ENCODE measurements at places on chromosomes 7 and 10.

DNA sequence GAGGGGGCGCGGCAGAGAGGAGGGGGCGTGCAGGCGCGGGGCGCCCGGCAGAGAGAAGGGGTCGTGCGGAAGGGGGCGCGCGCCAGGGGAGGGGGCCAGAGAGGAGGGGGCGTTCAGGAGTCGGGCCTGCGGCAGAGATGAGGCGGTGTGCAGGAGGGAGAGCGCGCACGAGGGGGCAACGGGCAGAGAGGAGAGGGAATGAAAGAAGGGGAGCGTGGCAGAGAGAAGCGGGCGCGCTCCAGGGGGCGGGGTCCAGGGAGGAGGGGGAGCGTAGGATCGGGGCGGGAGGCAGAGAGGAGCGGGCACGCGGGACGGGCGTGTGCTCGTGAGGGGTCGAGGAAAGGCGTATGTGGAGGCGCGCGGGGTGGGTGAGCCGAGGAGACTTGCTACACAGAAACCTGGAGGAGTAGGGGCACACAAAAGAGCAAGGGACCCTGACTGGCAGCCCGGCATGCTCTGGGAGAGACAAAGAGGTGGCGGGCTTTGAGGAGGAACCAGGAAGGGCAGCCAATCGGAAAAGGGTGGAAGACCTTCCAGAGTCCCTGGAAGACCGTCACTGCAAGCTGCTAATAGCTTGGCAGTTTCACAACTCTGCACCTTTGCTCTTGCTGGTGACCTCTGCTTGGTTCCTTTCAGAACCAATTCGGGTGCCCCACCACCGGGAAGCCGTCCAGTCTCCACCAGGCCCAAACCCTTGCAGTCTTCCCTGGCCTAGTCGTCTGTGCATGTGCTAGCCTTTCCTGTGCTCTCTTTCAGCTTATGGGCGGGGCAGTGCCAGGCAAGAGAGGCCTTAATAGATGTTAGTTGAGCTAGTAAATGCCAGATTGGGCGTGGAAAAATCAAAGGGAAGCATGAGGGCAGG is 639 bp downstream of the DYDC2 start:
- no peak for DNase-seq

GRCh38 chr10:27743877-27744801 is 1.5 kb downstream of the MKX start:
- no peak for DNase-seq

DNA sequence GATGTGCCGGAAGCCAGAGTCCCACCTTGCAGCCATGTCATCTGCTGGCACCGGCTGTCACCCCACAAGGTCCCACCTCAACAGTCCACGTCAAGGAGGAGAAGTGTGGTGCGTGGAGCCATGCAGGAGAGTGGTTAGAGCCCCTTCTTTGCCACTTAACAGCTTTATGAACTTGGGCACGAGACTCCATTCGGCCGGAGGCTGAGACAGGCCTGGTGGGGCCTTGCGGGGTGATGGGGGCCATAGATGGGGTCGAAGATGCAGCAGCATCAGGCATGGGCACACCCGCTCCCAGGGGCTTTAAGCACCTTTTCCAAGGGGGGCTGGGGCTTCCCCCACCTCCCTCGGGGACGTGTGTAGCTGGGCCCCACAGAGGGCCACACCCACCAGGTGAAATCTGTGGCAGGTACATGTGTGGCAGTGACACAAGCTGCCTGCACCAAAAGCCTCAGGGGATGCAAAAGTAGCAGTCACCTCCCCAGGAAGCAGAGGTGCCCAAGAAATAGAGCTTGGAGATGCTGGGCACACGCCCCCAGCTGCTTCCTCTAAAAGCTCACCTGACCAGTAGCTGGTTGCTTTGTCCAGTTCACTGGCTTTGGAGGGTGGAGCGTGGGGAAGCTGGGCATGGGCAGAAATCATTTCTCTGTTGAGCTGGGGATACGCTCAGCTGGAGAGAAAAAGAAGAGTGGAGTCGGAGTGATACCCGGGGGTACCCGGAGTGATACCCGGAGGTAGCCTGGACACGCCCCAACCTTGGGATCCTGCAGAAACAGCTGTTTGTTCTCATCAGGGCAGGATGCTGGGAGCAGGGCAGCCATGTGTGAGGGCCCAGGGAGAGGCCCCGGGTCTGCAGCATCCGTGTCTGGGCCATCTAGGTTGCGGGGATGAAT is 199.8 kb downstream of the EBF3 start:
- DNase-seq: no peak

DNA sequence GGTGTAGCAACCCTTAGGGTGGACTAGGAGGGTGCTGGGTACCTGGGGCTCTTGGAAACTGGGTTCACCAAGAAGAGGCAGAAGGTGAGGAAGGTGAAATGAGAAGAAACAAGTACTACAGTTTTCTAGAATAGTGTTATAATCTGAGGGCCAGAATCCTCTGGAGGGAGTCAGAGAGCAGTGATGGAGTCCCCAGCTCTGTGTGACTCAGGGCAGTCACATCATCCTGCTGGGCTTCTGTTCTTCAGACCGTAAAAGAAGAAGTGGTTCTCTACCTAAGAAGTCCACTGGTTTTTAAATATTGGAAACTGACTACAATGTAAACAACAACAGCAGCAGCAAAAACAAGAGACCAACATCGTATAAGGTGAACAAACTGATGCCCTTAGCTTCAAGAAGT is 197.3 kb downstream of the PRPF18 start:
- DNase-seq: no peak

DNA sequence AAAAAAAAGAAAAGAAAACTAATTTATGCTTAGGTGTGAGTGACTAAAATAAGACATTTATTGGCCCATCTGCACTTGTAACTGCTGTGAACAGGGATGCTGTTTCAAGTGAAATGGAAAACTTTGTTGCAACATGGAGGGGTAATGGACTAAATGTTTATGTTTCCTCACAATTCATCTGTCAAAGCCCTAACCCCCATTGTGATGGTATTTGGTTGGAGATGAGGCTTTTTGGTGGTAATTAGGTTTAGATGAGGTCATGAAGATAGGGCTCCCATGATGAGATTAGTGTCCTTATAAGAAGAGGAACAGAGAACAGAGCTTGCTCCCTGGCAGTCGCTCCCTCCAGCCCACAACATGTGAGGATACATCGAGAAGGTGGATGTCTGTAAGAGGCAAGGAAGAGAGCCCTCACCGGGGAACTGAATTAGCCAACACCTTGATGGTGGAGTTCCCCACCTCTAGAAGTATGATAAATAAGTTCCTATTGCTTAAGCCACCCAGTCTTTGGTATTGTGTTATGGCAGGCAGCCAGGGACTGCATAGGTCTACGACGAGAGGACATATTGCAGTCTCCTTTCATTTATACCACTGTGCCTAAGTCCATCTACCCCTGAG is 28.6 kb upstream of the VCL start:
- DNase-seq: no peak

DNA sequence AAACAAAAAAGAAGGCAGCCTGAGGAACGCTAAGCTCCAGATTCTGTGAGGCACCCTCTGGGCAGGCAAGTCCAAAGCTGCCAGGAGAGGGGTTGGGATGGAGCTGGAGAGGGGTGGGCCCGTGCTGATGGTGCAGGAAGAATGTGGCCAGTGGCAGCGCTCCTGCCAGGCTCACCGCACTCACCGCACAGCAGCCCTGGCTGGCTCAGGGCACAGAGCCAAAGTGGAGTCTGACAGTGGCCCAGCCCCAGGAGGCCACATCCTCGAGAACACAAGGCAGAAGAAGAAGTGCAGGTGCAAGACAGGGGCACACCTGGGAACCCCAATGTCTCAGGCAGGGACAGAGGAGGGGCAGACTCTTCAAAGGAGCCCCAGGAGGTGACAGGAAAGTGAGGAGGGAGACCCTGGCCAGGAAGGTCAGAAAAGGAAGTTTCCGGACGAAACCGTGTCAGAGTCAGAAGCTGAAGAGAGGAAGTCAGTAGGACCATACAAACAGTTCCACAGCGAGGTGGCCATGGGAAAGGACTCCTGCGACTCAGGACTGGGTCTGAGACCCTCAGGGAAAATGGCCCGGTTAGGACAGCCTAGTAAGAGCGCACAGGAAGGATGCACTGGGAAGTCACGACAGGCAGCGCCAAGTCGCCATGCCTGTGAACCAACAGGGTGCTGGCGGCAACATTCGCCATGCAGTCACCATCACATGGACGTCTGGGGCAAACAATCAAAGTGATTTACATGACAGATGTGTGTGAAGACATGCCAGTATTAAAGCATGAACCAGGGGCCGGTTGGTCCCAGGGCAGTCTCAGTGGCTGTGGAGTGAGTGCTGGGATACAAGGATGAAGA is 54.4 kb downstream of the COBL start:
- DNase-seq: no peak

DNA sequence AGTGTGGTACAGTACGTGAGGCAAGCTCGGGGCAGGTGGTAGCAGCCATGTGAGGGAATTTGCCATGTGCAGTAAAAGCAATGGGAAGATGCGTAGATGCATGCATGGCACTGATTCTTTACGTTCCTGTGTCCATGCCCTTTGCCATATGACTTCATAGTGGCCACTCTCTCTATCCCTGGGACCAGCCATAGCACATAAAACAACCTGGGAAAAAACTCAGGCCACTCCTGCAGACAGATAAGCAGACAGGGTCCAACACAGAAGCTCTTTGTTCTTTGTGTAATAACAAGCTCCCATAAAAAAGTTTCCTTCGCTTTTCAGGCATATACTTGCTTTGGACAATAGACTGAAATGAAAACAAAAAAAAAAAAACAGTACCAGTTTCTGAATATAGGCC is 622.4 kb upstream of the POM121L12 start:
- DNase-seq: no peak

- no peak for DNase-seq
Measured at GRCh38 chr7:17951742-17952254, 11.5 kb upstream of the SNX13 start.

DNA sequence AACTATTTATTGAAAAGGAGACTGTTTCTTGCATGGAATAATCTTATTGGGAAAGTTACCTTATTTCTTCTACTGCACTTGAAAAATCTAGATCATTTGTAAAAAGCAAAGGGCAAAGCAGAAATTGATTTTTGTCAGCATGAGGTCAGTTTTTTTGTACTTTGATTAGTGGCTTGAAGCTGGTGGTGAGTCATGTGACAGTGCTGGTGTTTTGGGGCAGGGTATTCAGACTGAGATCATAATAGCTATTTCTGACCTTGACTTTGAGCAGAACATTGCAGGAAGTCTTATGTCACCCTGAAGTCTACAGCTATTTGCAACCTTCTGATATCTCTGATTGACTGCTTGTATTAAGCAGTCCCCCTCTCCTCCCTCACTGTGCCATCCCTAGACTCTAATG is 66.3 kb upstream of the SORCS3 start:
- no peak for DNase-seq

DNA sequence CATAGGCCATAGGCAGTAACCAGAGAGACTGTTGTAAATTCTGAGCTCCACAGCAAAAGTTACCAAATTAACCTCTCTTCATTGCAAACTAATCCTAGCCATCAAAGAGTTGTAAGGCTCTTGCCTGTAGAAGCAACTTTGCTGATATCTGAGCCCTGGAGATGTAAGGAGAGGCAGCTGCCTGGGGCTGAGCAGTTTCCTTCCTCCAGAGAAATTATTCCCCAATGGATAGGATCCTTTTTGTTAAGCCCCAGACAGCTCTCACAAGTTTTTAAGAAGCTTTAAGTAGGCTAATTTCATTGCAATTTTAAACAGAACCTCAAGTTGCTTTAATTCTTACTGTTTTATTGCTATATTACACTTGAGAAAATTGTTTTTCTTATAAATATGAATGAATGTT is 211.1 kb downstream of the GALNT17 start:
- no peak for DNase-seq
